Hepatocyte (in vitro differentiated cells): ENCODE measurements at places on chromosomes 16 and 17. TPM values are rescaled to one million over a fixed set of nuclear protein-coding genes. Genes with fewer than 3 reads are reported as not detected.

GRCh38 chr16:88750854-88751253 lies 34.2 kb downstream of the PIEZO1 start:
- no peak for DNase-seq

DNA sequence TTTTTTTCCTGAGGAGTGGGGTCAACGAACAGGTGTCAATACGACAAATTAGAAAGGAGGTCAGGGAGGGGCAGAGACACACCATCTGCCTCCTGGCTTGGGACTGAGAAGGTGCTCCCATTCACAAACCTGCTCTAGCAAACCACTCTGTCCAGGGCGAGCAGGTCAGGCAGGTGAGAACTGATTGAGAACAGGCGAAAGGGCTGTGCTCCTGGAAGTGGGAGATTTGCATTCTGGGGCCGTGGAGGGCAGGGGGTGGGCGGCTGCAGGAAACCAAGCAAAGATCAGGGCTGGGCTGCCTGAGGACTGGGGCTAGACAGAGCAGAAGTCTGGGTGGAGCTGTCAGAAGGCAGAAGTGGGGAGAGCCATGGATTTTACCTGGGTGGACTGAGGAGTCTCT lies 98.9 kb upstream of the NLRP1 start:
- DNase-seq, result no peak

- no peak for DNase-seq
Measured at GRCh38 chr17:50048146-50048720, 7.7 kb upstream of the ITGA3 start.

HCRT gene
- not detected in 2 replicates for total RNA-seq
